Stimulated activated naive CD8-positive, alpha-beta T cell treated with anti-CD3 and anti-CD28 coated beads, Interleukin-15, Interleukin-2, amounts not matched to agents 100 U/mL and 50 U/mL, for 24 hours (primary cell): ENCODE measurements at places on chromosomes 2 and 18.

GRCh38 chr2:37243435-37243834 lies 12.0 kb downstream of the NDUFAF7 start:
- no peak for DNase-seq

GRCh38 chr2:148885988-148886387 lies 11.0 kb downstream of the KIF5C start:
- DNase-seq = no peak

GRCh38 chr2:145748927-145749326 lies 1229.0 kb upstream of the ZEB2 start:
- DNase-seq = no peak

- no peak for DNase-seq
Measured at GRCh38 chr2:97932975-97933662, 62.6 kb downstream of the TMEM131 start.

- no peak for DNase-seq
Measured at GRCh38 chr2:51778806-51779205, 746.9 kb upstream of the NRXN1 start.

GRCh38 chr2:239225871-239226561 lies 174.8 kb downstream of the HDAC4 start:
- DNase-seq = no peak
